Nephron progenitor cell (in vitro differentiated cells): ENCODE measurements at places on chromosomes 13 and 19.

DNA sequence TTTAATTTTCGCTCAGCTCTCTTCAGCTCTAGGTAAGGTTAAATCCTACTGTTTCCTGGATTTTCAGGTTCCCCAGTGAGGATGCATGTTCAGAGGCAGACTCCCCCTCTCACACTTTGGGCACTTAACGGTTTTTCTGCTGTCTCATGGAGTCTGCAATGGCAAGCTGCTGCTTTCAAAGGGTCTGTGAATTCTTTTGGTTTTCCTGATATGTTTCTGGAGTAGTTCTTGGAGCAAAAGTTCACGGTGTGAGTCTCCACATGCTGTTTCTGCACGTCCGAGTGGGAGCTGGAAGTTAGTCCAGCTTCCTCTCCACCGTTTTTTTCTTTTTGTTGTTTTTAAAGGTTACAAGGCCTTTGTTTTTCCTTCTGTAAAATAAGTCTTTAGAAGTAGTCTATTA lies 35.4 kb downstream of the DNAJC15 start:
- peak overlapping the region; percentile 61 for H3K4me3 ChIP-seq
- peaks cover 36% of the 10 kb centered on the region for H3K4me1 ChIP-seq
- DNase-seq = no peak
- H3K27ac ChIP-seq = peak overlapping the region; percentile 84
- peaks cover 65% of the 10 kb centered on the region for H3K36me3 ChIP-seq

GRCh38 chr19:34229721-34230120 lies 24.6 kb upstream of the GARRE1 start:
- H3K4me1 ChIP-seq = no peaks in the 10 kb centered on the region
- peak overlapping the region; percentile 59 for H3K27ac ChIP-seq
- no peaks in the 10 kb centered on the region for H3K27me3 ChIP-seq
- peaks cover 67% of the 10 kb centered on the region for H3K36me3 ChIP-seq
- no peak for DNase-seq
- no peak overlapping the region for H3K4me3 ChIP-seq

- peaks cover 35% of the 10 kb centered on the region for H3K4me1 ChIP-seq
- DNase-seq = no peak
- H3K4me3 ChIP-seq = no peak overlapping the region
- peaks cover 37% of the 10 kb centered on the region for H3K27me3 ChIP-seq
- no peaks in the 10 kb centered on the region for H3K36me3 ChIP-seq
- H3K27ac ChIP-seq = no peak overlapping the region
Observed at GRCh38 chr13:32033744-32034143, 2.2 kb downstream of the FRY start.

DNA sequence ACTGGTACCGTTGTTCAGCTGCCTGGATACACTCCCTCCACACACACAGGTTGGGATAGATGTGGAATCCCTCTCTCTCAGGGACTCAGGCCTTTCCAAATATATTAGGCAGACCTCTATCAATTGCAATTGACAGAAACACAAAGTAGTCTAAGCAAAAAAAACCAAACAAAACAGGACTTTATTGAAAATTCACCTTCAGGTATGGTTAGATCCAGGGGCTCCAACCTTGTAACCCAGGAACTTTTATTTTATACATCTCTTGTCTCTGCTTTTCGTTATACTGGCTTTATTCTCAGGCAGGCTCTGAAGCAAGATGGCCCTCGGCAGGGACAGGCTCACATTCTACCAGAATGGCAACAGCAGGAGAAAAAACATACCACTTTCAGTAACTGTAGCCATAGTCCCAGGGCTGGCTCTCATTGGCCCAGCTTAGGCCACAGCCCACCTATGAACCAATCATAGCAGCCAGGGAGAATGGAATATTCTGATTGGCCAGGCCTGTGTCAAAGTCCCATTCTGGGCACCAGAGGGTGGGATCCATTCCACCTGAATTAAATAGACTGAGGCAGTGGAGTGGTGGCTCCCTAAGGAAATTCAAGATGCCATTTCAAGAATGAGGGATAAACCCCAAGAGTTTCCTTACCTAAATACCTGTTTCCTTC lies 13.1 kb upstream of the CEACAM19 start:
- peaks cover 58% of the 10 kb centered on the region for H3K36me3 ChIP-seq
- no peak overlapping the region for H3K4me3 ChIP-seq
- no peak for DNase-seq

DNA sequence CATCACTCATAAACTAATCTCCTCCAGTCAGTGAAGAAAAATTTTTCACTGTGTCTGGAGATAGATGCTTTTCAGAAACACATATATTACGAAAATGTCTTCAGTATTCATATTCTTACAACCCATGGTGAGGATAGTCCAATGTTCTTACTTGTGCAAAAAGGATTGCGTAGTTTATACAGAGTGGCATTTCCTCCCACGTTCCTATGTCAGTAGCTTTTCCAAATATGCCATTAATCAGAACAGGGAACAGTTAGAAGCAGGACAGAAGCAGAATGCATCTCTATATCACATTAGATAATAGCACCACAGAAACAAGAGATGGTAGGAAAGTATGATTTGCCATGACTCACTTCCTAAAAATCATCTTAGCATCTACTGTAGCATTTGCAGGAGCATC lies 282.9 kb downstream of the SLITRK5 start:
- no peaks in the 10 kb centered on the region for H3K4me1 ChIP-seq
- H3K27ac ChIP-seq = no peak overlapping the region
- H3K27me3 ChIP-seq = no peaks in the 10 kb centered on the region
- no peak for DNase-seq
- H3K36me3 ChIP-seq = no peaks in the 10 kb centered on the region

DNA sequence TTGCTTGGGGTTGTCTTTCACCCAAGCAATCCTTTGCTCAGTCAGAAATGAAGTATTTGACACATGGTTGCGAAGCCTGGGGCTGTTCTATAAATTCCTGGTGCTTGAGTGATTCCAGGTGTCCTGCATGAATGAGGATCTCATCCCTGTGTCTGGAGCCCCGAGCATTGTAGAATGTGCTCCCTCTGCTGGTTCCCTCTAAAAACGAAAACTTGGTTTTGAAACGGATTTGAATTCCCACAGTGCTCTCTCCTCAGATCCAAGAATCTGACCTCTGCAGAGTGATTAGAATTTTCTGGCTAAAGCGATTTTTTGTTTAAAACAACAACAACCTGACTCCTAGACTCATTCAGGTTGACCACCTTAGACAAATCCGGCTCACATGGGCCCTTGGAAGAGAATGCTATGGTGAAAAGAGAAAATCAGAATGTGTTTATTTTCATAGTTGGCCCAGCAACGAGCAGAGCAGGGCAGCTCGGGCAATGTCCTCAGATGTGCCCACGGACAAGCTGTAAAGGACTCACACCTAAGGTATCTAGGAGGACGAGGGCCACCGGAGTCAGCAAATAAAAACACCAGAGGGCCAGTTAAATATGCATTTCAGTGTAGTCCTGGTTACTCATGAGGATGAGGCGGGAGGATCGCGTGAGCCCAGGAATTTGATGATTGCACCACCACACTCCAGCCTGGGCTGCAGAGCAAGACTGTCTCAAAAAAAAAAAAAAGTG lies 8.7 kb upstream of the ATP12A start:
- peaks cover 48% of the 10 kb centered on the region for H3K4me1 ChIP-seq
- peaks cover 14% of the 10 kb centered on the region for H3K27me3 ChIP-seq
- peak overlapping the region; percentile 97 for H3K27ac ChIP-seq

DNA sequence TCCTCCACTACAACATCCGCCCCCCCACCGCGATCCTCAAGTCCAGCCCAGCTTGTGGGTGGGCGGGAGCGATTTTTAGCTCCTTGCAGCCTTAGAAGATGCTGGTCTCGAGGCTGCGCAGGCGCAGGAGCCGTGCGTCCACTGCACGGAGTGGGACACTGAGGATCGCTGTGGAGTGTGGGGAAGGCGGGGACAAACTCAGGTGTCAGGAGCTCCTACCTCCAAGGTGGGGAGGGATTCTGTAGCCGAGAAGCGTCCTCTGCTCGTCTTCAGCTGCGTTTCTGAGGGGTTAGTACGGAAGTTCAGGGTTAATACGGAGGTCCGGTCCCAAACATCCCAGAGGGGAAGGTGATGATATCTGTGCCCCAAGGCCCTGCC lies at the start of gene RTBDN:
TSS of gene RTBDN (minus strand) at position 14 of the 378 bp plus-strand sequence. CDS start 4,600 bp downstream, outside the sequence.
- DNase-seq = no peak
- H3K36me3 ChIP-seq = no peaks in the 10 kb centered on the region
- H3K27ac ChIP-seq = no peak within 1 kb of the TSS
- peaks cover 94% of the 10 kb centered on the region for H3K27me3 ChIP-seq
- peaks cover 27% of the 10 kb centered on the region for H3K4me1 ChIP-seq

- peaks cover 60% of the 10 kb centered on the region for H3K4me1 ChIP-seq
- no peaks in the 10 kb centered on the region for H3K36me3 ChIP-seq
- no peak for DNase-seq
- H3K27me3 ChIP-seq = peaks cover 4% of the 10 kb centered on the region
Observed at GRCh38 chr13:48234566-48235340, 1.7 kb downstream of the ITM2B start.

GRCh38 chr13:27806744-27807387 lies 14.6 kb downstream of the GSX1 start:
- H3K27ac ChIP-seq = no peak overlapping the region
- no peaks in the 10 kb centered on the region for H3K4me1 ChIP-seq
- DNase-seq = no peak
- no peak overlapping the region for H3K4me3 ChIP-seq

DNA sequence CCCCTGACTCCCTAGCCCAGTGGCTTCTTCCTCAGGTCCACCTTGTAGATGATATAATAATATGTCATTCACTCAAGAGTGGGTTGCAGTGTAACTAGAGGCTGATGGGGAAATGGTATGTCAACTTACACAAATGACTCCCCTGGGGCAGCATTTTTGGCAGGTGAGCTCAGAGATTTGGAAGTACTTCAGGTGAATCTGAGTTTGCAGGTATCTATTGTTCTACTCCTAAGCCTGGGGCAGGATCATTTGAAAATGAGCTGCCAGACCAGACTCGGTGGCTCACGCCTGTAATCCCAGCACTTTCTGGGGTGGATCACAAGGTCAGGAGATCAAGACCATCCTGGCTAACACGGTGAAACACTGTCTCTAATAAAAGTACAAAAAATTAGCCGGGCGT lies 11.6 kb upstream of the CNMD start:
- peaks cover 5% of the 10 kb centered on the region for H3K4me1 ChIP-seq
- H3K4me3 ChIP-seq = no peak overlapping the region

DNA sequence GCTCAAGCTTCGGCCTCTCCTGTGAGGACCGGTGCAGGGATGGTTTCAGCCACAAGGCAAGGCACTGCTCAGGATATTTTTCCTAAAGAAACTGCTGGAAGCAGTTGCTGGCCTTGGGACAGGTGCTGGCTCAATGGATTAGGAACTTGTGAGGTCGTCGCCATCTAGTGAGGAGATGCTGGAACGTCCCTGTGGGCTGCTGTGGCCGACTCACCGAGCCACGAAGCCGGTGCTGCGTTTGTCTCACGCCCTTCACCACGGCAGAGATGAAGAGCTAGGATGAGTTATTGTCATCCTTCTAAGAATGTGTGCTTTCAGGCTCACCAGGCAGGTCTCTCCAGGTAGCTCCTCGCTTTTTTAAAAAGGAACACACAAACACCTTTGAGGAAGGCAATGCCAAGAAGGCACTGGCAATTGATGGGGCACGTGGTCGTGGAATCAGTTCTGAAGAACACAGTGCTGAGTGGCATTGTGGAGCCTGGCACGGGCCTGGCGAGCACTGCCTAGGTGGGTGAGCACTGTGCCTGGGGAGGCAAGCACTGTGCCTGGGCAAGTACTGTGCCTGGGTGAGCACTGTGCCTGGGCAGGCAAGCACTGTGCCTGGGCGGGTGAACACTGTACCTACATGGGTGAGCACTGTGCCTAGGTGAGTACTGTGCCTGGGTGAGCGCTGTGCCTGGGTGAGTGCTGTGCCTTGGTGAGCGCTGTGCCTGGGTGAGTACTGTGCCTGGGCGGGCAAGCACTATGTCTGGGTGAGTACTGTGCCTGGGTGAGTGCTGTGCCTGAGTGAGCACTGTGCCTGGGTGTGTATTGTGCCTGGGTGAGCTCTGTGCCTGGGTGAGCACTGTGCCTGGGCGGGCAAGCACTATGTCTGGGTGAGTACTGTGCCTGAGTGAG lies 140.4 kb downstream of the TEX29 start:
- H3K36me3 ChIP-seq = no peaks in the 10 kb centered on the region
- DNase-seq = peak; percentile 47
- H3K4me3 ChIP-seq = no peak overlapping the region
- H3K27ac ChIP-seq = no peak overlapping the region
- peaks cover 45% of the 10 kb centered on the region for H3K27me3 ChIP-seq
- peaks cover 3% of the 10 kb centered on the region for H3K4me1 ChIP-seq

- peaks cover 38% of the 10 kb centered on the region for H3K27me3 ChIP-seq
- peaks cover 24% of the 10 kb centered on the region for H3K4me1 ChIP-seq
- no peak overlapping the region for H3K27ac ChIP-seq
- H3K4me3 ChIP-seq = no peak overlapping the region
Observed at GRCh38 chr19:3482507-3483225, 575 bp downstream of the SMIM44 start.
